ENCODE measurements at places on chromosomes 3 and 15.

- DNase-seq, result no peak
These were observed 114.0 kb upstream of the PLCL2 start for GRCh38 chr3:16770792-16771191.

- no peak for DNase-seq
These were observed 43.6 kb upstream of the MGLL start for GRCh38 chr3:127865941-127866340.

DNA sequence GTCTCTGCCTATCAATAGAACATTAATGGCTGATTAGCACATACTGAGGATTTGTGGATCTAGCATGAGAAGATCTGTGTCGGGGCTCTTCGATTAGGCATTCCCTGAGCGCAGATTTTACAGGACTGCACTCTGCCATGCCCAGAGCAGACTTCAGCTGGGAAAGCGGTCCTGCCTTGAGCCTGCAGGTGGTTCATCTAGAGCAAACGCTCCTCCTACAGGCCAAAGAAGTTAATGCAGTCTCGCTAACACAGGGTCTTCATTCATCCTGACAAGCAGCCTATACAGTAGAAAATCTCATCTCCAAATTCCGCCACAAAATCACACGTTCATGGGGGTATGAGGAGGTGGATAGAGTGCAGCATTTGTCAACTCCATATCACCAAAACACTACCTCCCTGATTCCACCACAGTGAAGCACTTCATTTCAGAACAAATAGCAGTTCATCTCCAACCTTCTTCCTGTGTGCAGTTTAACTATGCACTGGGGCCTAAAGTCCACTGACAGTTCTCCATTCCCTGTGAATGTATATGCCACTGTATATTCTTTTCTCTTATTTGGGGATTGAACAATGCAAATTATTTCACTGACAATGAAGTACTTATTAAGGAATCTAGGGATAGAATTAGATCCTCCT lies 405.8 kb downstream of the IGSF11 start:
- DNase-seq, result no peak

DNA sequence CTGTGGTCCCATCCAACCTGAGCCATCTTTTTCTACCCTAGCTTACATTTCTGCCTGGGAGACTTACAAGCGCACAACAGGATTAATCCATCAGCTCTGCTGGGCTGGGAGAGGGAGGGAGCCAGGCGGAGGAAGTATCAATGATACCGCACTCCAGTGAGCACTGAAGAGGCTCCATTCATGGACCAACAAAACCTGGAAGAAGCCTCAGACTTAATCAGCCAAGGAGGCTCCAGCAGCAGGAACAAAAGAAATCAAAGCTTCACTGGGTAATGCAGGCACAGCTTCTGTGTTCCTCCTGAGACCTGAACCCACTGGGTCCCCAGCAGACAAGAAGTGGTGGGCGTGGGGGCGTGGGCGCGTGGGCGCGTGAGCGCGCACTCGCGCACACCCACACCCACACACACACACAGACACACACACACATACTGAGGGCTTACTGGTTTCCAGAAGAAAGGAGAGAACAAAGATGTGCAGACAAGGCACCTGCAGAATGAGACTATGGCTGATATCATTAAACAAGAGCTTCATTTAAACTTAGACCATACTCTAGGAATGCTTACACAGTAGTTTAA lies 87.0 kb upstream of the BOC start:
- no peak for DNase-seq

- DNase-seq, result peak; percentile 16
These were observed 512 bp downstream of the LARP6 start for GRCh38 chr15:70853318-70853972.

DNA sequence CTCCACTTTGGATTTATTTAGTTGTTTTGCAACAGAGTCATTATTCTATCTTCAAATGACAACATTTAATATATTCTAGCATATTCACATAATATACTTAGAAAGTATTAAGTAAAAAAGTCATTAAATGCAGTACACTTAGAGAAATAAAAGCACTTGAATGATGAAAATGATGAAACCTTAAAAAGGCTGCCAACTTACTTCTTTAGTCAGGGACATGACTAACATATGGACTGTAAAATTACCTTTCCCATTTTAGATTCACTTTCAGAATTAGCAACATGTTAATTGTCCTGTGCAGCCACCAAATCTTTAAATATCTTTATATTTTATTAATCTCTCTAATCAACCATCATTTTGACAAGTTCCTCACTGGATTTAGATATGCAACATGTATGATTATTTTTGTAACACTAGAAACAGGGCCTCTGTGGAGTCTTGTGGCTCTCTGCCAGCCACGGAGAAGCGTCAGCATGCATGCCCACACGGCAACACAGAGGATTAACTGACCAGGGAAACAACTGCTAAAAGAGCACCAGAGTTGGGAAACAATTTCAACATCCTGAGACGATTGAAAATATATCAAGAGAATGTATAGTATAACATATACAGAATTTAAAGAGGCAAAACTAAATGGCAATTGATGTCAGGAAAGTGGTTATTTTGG lies 95.7 kb downstream of the ANO10 start:
- no peak for DNase-seq

GRCh38 chr3:104943974-104944373 lies 422.7 kb upstream of the ALCAM start:
- DNase-seq, result no peak

GRCh38 chr3:46946416-46946815 lies 30.1 kb downstream of the CCDC12 start:
- no peak for DNase-seq

DNA sequence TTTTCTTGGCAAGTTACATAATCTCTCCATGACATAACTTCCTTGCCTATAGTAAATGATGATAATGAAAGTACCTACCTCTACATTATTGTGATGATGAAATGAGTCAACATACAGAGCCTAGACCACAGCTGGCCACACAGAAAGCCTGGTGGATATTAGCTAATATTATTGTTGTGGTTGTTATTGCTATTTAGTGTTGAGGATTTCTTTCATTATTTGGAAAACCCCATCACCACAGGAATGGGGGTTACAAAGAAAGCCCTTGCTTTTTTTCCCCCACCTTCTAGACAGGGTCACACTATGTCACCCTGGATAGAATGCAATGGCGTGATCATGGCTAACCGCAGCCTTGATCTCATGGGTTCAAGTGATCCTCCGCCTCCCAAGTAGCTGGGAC lies 125.0 kb downstream of the PDZRN3 start:
- no peak for DNase-seq

GRCh38 chr3:173584838-173585831 lies 187.6 kb downstream of the NLGN1 start:
- no peak for DNase-seq

DNA sequence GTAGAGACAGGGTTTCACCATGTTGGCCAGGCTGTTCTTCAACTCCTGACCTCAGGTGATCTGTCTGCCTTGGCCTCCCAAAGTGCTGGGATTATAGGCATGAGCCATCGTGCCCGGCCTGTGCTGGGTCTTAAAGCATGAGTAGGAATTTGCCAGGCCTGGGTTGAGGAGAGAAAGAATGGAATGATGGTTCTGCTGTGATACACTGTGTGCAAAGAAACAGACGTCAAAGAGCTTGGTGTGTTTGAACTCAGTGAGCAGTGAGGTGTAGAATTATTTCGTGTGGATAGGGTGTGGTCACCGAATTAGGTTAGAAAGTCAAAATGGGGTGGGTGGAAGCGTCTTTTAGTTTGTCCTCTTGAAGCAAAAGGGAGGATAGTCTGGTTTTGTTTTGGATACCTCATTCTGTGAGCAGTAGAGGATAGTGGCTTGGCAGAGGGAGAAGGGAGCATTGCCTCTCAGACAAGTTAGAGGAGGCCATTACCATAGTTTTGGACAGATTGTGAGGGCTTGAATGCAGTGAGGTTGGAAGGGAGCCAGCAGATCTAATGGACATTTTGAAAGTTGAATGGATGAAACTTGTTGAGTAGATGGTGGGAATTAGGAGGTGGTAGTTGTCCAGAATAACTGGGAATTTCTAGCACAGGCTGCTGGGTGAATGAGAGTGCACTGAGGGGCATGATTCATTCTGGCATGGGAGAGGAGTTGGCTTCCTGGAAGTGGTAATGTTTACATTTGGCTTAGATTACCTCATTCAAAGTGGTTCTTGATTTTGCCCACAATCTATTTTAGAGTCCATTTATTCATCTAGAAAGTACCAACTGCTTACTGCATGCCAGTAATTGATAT lies 27.2 kb downstream of the AKAP13 start:
- peak; percentile 23 for DNase-seq

DNA sequence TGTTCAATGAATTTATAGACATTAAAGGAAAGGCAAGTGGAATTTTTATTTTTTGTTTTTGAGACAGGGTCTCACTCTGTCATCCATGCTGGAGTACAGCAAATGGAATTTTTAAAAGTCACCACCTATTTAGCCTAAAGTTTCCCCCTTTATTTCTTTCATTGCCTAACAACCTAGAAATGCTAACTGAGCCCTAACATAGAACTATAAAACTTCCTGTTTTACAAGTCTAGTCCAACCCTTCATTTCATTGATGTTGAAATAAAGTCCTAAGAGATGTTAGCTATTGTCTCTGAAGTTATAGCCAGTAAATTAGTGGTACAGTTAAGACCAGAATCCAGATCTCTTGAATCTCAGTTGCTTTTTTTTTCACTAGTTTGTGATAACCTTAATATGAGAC lies 39.0 kb downstream of the MAPK6 start:
- no peak for DNase-seq

DNA sequence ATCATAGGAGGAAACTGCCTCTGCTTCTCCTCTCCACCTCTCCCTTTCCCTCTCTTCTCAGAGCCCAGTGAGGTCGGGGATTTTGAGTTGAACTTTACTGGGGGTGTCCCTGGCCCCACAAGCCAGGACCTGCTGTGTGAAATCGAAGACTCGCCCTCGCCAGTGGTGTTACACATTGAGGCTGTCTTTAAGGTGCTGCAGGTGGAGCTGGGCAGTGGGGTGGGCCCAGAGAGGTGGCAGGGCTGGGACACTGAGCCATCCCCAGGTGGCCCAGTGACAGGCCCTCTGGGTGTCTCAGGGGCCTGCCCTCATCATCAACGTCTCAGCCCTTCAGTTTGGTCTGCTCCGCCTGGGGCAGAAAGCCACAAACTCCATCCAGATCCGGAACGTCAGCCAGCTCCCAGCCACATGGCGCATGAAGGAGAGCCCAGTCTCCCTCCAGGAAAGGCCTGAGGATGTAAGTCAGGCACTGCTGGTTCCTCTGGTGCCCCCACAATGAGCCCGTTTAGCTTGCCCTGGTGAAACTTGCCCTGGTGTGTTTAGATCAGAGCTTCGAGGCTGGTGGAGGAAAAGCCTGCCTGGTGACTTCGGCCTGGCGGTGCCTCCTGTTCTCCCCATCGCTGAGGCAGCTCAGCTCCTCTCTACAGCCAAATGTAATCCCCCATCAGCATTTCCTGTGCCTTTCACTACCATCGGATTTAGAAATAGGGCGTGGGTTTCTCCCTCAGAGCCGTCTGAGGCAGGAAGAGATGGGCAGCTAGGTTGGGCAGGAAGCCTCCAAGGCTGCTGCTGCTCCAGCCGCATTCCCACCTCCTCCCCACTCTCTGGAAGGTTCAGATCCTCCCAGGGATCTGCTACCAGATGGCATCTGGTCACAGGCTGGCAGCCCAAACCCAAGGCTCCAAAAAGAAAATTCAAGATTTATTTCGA lies 39.2 kb downstream of the ACAA1 start:
- no peak for DNase-seq

DNA sequence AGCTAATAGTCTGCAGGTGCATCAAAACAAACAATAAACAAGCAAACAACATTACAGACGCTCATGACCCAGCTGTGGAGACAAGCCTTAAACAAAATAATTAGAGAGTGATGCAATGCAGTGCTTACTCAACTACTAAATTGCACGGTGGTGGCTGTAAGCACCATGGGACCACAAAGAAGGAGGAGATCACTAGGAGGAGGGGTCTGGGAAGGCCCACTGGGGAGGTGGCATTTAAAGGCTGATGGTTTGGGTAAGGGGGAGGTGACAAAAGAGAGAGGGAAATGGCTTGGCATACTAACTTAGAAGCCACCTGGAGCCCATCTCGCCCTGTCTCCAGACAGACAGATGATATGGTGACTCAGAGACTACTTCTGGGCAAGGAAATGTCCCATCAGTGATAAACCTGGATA lies 516.7 kb downstream of the FOXP1 start:
- peak; percentile 65 for DNase-seq

GRCh38 chr3:124084022-124084881 lies 92.3 kb upstream of the ROPN1 start:
- DNase-seq, result no peak

DNA sequence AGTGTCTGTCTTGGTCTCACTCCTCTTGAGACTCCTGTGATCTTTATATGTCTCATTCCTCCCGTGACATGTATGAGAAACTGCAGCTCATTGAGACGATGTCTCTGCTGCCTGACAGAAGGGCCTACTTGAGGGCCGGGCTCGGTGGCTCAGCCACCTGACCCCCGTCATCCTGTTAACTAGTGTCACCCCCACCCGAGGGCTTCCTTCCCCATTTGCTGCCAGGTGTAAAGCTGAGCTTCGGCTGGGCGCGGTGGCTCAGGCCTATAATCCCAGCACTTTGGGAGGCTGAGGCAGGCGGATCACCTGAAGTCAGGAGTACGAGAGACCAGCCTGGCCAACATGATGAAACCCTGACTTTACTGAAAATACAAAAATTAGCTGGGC lies 12.7 kb downstream of the SEMA4B start:
- no peak for DNase-seq
